ENCODE measurements at places on chromosomes 4 and X.
A peak's percentile ranks its signal among the peaks of the same experiment; 100 is the strongest.

- H3K27ac ChIP-seq, result no peak overlapping the region
- H3K36me3 ChIP-seq, result no peaks in the 10 kb centered on the region
- no peak for DNase-seq
- H3K4me1 ChIP-seq, result no peaks in the 10 kb centered on the region
These were observed 47.4 kb upstream of the PTCHD1 start for GRCh38 chrX:23287191-23287725.

DNA sequence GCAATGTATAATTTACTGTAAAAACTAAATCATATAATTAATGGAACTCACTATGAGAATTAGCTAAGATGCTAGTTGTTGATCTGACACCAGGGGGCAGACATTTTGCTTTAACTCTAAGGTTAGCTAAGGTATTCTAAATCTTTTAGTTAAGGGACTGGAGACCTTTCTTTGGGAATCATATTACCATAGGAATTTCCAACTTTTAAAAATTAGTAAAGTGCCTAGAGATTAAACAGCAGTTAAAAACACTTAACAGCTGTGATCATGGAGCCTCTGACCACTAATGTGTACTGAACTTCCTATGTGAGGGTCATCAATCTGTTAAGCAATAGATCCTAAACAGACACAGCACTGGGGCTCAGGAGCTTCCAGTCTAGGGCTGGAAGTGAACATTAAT lies 226.6 kb downstream of the NSUN7 start:
- no peaks in the 10 kb centered on the region for H3K36me3 ChIP-seq
- no peak overlapping the region for H3K27ac ChIP-seq
- H3K4me1 ChIP-seq, result no peaks in the 10 kb centered on the region
- H3K4me3 ChIP-seq, result no peak overlapping the region
- H3K27me3 ChIP-seq, result no peaks in the 10 kb centered on the region
- DNase-seq, result no peak

- H3K27ac ChIP-seq, result no peak overlapping the region
- H3K36me3 ChIP-seq, result no peaks in the 10 kb centered on the region
- no peak for DNase-seq
- no peaks in the 10 kb centered on the region for H3K27me3 ChIP-seq
- H3K4me3 ChIP-seq, result no peak overlapping the region
These were observed 227.8 kb upstream of the CXXC4 start for GRCh38 chr4:104722467-104722866.

DNA sequence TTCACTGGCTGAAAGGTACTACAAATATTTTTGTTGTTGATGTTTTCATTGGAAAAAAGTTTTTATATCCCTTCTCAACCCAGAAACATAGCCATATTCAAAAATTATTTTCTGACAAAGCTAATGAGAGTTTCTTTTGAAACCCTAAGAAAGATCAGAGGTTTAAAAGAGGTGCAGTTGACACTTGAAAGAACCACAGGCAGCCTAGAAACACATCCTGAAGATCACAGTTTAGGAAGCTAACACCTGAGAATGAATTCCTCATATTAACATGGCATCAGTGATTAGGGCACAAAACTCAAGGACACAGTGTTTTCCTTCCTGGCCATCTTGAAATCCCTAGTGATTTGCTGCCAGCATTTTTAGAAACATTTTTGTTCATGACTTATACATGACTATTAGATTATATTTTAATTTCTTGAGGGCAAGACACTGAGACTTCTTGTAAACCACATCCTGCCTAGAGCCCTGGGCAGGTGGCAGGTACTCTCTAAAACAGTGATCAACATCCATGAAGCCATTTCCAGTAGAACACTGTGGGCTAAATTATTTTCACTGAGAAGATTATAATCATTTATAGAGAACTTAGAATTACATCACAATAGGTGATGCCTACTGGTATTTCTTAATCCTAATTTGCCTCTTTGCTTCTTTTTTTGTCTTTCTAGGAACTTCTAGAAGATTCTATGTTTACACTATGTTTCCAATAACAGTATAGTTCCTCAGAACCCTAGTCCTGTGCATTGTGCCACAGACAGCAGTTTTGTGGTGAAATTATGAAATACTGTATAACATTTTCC lies 80.0 kb downstream of the ARSJ start:
- H3K4me1 ChIP-seq, result no peaks in the 10 kb centered on the region
- H3K27ac ChIP-seq, result no peak overlapping the region
- no peak for DNase-seq
- no peaks in the 10 kb centered on the region for H3K27me3 ChIP-seq
- H3K4me3 ChIP-seq, result no peak overlapping the region

DNA sequence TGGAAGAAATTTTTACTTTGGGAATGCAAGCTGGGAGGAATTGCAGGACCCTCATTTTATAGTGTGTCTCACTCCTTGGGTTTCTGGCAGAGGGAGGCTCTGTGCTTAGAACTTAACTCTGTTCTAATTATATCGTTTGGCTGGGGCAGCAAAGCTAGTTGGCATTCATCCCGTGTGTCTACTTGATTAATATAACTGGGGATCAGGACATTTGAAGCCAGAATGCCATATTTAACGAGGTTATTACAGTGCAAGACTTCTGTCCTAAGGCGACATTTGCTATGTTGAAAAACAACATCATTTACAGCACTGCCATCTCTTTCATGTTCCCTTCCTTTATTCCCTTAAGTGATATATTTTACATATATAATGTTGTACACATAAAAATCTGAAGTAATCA lies 179.1 kb upstream of the TBC1D9 start:
- H3K4me1 ChIP-seq, result peaks cover 17% of the 10 kb centered on the region
- no peaks in the 10 kb centered on the region for H3K36me3 ChIP-seq
- H3K4me3 ChIP-seq, result no peak overlapping the region

DNA sequence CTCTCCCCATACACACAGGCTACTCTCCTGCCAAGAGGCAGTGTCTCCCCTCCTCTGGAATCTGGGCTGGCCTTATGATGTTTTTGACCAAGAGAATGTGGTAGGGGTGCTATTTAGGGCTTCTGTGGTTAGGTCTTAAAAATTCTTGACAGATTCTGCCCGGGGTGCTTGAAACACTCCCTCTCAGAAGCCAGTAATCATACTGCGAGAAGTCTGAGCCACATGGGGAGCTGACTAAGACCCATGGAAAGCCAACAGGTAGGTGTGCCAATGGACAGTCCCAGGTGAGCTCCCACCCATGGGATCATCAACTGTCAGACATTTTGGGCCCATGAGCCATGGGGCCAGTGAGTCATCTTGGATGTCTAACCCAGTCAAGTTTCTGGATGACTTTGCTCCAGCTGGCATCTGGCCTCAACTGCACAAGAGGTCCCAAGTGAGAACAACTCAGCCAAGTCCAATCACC lies 315.7 kb downstream of the FBXW7 start:
- H3K4me1 ChIP-seq, result no peaks in the 10 kb centered on the region
- H3K27me3 ChIP-seq, result no peaks in the 10 kb centered on the region
- H3K36me3 ChIP-seq, result no peaks in the 10 kb centered on the region
- no peak overlapping the region for H3K27ac ChIP-seq
- H3K4me3 ChIP-seq, result no peak overlapping the region

DNA sequence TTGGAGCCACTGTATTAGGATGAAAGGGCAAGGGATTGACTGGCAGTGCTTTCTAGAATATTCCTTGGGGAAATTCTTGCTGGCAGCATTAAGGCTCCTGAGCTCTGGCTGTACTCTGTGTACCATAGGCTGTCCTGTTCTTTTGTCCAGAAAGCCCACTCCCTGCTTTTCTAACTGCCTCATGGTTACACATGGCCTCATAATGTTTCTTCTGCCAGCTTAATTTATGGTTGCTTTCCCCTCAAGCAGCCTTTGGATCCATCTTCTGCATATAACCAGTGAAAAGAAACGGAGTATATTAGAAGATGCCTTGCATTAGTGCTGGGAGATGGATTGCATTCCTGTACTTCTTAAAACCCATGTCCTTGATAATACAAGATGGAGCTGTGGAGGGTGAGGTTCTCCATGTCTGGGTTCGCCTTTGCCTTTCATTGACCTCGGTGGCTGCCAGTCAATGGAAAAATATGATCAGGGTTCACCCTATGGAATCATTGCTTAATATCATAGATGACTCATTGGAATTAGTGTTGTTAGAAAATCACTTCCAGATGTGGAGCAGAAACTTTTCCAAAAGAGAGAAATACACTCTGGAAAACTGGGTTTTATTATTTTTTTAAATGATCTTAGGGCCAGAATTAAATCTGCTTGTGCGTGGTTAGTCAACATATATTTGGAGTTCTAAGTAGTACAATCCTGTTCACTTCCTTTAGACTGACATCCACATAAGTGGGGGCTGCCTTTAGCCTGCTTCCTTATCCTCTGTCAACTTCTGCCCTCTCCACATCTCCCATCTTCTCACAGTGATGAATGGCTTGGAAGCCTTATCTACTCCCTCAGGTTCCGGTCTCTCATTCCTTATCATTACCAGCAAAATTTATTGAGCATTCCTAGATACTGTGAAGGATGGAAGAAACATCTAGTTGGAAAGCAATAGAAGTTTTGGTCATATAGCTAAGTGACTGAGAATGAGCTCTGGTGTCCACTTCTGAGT lies 24.9 kb downstream of the DOCK11 start:
- no peak for DNase-seq
- H3K36me3 ChIP-seq, result no peaks in the 10 kb centered on the region
- no peaks in the 10 kb centered on the region for H3K27me3 ChIP-seq
- H3K27ac ChIP-seq, result peak overlapping the region; percentile 57

DNA sequence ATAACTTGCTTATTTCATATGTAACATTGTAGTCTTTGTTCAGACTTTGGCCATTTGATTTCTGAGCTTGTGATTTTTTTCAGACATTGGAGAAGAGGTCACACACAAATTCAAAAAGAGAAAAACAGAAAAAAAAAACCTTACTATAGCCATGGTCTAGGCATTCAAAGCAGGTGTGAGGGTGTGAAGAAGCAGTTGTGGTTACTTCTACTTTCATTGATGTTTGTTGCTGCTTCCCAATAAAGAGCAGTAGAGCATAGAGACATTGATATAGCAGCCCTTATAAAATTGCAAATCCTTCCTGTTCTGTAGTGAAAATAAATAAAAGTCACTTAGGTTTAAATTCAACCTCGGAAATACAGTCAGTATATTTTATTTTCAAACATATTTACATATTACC lies 671.6 kb downstream of the GRXCR1 start:
- H3K36me3 ChIP-seq, result no peaks in the 10 kb centered on the region
- no peak overlapping the region for H3K27ac ChIP-seq

DNA sequence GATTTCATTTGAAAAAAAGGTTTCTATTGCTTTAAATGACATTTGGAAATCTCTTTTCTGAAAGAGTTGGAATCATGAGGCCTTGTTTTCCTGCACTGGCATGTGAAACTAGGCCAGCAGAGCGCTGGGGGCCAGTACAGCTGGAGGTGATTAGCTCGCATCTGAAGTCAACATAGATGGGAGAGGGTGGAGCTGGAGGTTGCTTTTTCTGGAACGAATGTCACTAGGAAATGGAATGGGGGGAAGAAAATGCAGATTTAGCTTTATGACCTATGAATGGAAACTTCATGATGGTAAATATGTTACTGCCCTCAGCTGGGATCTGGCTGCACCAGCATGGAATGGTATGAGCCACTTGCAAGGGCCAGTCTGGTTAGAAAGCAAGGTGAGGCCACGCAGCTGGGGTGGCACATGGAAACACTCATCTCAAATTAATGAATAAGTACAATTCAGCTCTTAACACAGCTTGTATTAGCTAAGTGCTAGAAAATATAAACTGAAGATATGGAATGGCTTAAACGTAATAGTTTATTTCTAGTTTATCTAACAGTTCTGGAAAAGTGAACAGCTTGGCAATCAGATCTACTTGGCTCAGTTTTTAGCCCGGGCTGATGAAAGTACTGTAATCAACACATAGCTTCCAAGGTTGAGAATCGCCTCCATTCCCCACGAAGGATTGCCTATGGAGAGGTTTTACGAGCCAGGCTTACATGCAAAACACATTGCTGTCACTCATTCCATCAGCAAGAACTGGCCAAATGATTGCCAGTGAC lies 32.5 kb downstream of the SLC10A6 start:
- H3K4me3 ChIP-seq, result no peak overlapping the region
- DNase-seq, result no peak
- no peak overlapping the region for H3K27ac ChIP-seq

- no peaks in the 10 kb centered on the region for H3K36me3 ChIP-seq
- no peaks in the 10 kb centered on the region for H3K4me1 ChIP-seq
- H3K27ac ChIP-seq, result no peak overlapping the region
- H3K27me3 ChIP-seq, result no peaks in the 10 kb centered on the region
- DNase-seq, result no peak
These were observed 29.9 kb upstream of the UBE2NL start for GRCh38 chrX:143854006-143854405.

GRCh38 chr4:11050766-11051165 lies 366.2 kb upstream of the CLNK start:
- DNase-seq, result no peak
- no peaks in the 10 kb centered on the region for H3K4me1 ChIP-seq
- H3K27me3 ChIP-seq, result no peaks in the 10 kb centered on the region
- H3K36me3 ChIP-seq, result no peaks in the 10 kb centered on the region

DNA sequence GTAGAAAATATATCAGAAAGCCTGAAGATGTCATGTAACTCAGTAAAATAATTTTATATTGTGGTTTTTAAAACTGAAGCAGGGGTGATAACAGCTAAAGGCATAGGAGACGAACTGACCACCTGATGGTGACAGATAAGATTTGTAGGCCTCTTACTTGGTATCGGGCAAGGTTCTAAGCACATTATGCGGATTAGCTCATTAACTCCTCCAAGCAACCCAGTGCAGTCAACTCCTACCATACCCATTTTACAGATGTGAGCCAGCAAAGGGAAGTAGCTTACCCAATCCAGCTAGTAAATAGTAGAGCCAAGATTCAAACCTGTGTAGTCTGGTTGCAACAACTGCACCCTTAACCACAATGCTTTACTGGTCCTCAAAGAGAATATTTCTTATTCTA lies 62.1 kb downstream of the CC2D2A start:
- no peaks in the 10 kb centered on the region for H3K36me3 ChIP-seq
- H3K27me3 ChIP-seq, result no peaks in the 10 kb centered on the region

- DNase-seq, result no peak
- no peak overlapping the region for H3K4me3 ChIP-seq
- no peaks in the 10 kb centered on the region for H3K4me1 ChIP-seq
- no peak overlapping the region for H3K27ac ChIP-seq
- no peaks in the 10 kb centered on the region for H3K27me3 ChIP-seq
These were observed 1034.2 kb upstream of the PCDH10 start for GRCh38 chr4:132114885-132115284.

DNA sequence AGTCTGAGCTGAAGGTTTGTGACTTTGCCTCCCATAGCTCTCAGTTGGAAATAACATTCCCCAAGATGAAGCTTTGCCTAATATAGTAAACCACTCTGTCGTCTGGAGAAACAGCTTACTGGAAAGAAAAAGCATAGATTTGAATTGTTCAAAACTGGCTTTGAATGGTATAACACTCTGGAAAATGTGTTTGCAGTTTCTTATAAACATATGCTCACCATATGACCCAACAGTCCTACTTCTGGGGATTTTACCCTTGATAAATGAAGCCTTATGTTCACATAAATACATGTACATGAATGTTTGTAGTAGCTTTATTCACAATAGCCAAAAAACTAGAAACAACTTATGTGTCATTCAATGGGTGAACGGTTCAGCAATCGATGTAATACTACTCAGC lies 10.2 kb downstream of the VEGFD start:
- H3K4me1 ChIP-seq, result no peaks in the 10 kb centered on the region
- no peak for DNase-seq
- no peaks in the 10 kb centered on the region for H3K27me3 ChIP-seq
- no peak overlapping the region for H3K27ac ChIP-seq
